ENCODE measurements at places on chromosomes 4 and X. TPM values are rescaled to one million over a fixed set of nuclear protein-coding genes. Genes with fewer than 3 reads are reported as not detected.

DNA sequence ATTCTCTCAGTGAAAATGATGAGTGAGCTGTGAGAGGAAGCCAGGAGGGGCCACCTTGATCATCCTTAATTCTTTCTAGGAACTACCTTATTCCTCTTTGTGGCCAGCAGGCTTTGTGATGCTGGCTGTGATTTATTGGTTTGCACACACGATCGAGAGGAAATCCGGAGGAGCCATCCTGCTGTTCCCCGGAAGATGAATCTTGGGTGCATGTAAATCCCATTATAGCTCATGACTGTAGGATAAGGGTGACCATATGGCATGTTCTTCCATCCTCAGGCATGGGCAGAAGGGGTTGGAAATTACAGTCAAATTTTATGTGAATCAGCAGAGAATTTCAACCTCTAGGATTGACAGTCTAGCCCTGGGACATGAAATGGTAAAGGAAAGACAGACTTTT lies 254.5 kb downstream of the UNC5C start:
- no peak for DNase-seq
- no peak overlapping the region for H3K4me3 ChIP-seq
- H3K27ac ChIP-seq, result no peak overlapping the region
- no peaks in the 10 kb centered on the region for H3K36me3 ChIP-seq

GRCh38 chrX:118632862-118633261 lies 94.5 kb upstream of the IL13RA1 start:
- H3K27ac ChIP-seq, result no peak overlapping the region
- no peaks in the 10 kb centered on the region for H3K4me1 ChIP-seq
- no peak for DNase-seq
- no peak overlapping the region for H3K4me3 ChIP-seq

GRCh38 chr4:76199664-76200211 lies 13.9 kb downstream of the SCARB2 start:
- H3K4me1 ChIP-seq, result peaks cover 17% of the 10 kb centered on the region
- no peak overlapping the region for H3K4me3 ChIP-seq
- no peak overlapping the region for H3K27ac ChIP-seq
- H3K27me3 ChIP-seq, result no peaks in the 10 kb centered on the region
- DNase-seq, result no peak

NCAPG gene
- polyA plus RNA-seq, result 1.8 TPM

- H3K4me3 ChIP-seq, result no peak overlapping the region
- no peaks in the 10 kb centered on the region for H3K4me1 ChIP-seq
- no peaks in the 10 kb centered on the region for H3K36me3 ChIP-seq
- no peak for DNase-seq
- H3K27ac ChIP-seq, result no peak overlapping the region
- no peaks in the 10 kb centered on the region for H3K27me3 ChIP-seq
These were observed 77.3 kb upstream of the CLNK start for GRCh38 chr4:10761903-10762302.

- H3K4me3 ChIP-seq, result no peak overlapping the region
- H3K36me3 ChIP-seq, result no peaks in the 10 kb centered on the region
- no peak for DNase-seq
- peaks cover 42% of the 10 kb centered on the region for H3K4me1 ChIP-seq
These were observed 237.8 kb upstream of the PGRMC2 start for GRCh38 chr4:128525387-128525786.

DNA sequence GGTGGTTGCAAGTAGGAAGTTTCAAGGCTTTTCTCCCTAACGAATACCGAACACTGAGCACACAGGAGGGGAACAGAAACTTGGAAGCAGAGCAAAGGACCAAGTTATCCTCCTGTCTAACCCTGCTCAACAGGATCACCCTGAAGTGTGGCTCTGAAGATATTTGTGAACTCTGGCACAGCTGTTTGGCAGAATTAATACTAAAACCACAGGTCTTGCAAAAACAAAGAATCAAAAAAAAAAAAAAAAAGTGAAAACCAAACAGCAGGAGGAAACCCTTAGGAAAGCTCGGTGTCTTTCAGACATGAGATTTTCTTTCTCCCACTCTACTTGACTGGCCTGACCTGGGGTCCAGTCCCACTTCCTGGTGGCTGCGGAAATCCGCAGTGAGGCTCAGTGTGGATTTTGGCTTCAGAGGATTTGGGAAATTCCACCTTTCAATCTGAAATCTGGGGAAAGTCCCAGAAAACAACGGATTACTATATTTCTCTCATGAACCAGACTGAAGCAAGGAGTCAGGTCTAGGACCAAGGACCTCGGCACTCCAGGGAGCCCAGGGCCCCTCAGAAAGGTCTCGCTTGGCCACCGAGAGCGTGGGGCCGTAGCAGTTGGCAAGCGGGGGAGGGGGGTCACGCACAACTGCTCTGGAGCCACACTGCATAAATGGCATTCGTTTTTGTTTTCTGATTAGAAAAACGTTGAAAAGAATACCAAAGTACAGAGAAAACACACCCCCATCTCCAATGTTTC lies 867 bp downstream of the TIFA start:
- no peaks in the 10 kb centered on the region for H3K27me3 ChIP-seq
- DNase-seq, result no peak
- peak overlapping the region; percentile 77 for H3K4me3 ChIP-seq
- H3K4me1 ChIP-seq, result peaks cover 11% of the 10 kb centered on the region
- no peaks in the 10 kb centered on the region for H3K36me3 ChIP-seq

GRCh38 chr4:12116009-12116552 lies 687.4 kb upstream of the HS3ST1 start:
- no peak overlapping the region for H3K4me3 ChIP-seq
- no peak overlapping the region for H3K27ac ChIP-seq
- H3K27me3 ChIP-seq, result no peaks in the 10 kb centered on the region
- no peaks in the 10 kb centered on the region for H3K4me1 ChIP-seq

- no peak overlapping the region for H3K27ac ChIP-seq
- no peaks in the 10 kb centered on the region for H3K27me3 ChIP-seq
- DNase-seq, result peak; percentile 13
- H3K4me3 ChIP-seq, result no peak overlapping the region
- H3K36me3 ChIP-seq, result no peaks in the 10 kb centered on the region
- peaks cover 11% of the 10 kb centered on the region for H3K4me1 ChIP-seq
These were observed 3.5 kb upstream of the CDKL2 start for GRCh38 chr4:75633846-75634245.

GRCh38 chr4:27084685-27085361 lies 224.2 kb downstream of the STIM2 start:
- H3K27ac ChIP-seq, result no peak overlapping the region
- H3K36me3 ChIP-seq, result no peaks in the 10 kb centered on the region
- no peaks in the 10 kb centered on the region for H3K4me1 ChIP-seq
- H3K4me3 ChIP-seq, result peak overlapping the region; percentile 25
- H3K27me3 ChIP-seq, result peaks cover 16% of the 10 kb centered on the region
- no peak for DNase-seq

LNX1 gene
- 0.32 TPM for polyA plus RNA-seq
